ENCODE measurements at places on chromosomes 12 and 14.
A peak's percentile ranks its signal among the peaks of the same experiment; 100 is the strongest.

GRCh38 chr12:89954259-89954658 is 245.6 kb upstream of the ATP2B1 start:
- no peak for DNase-seq

DNA sequence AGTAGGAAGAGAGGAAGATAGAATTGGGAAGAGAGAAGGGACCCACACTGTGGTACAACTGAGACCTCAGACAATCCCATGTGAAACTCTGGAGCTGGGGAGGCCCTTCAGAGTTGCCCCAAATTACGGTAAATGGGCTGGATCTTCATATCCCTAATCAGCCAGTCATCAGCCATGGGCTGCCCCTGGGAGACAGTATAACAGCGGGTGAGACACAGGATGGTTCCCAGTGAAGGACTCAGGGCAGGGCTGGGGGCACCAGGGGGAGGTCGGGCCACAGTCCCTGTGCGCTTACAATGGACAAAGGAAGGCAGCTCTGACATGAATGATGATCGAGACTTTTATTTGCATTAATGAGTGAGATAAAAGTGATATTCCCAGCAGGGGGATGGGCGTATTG is 74.2 kb upstream of the BDKRB2 start:
- no peak for DNase-seq

- DNase-seq: no peak
Observed at GRCh38 chr12:103751600-103751999, 89.4 kb downstream of the NT5DC3 start.

GRCh38 chr14:38199076-38199475 is 8.6 kb upstream of the SSTR1 start:
- no peak for DNase-seq

DNA sequence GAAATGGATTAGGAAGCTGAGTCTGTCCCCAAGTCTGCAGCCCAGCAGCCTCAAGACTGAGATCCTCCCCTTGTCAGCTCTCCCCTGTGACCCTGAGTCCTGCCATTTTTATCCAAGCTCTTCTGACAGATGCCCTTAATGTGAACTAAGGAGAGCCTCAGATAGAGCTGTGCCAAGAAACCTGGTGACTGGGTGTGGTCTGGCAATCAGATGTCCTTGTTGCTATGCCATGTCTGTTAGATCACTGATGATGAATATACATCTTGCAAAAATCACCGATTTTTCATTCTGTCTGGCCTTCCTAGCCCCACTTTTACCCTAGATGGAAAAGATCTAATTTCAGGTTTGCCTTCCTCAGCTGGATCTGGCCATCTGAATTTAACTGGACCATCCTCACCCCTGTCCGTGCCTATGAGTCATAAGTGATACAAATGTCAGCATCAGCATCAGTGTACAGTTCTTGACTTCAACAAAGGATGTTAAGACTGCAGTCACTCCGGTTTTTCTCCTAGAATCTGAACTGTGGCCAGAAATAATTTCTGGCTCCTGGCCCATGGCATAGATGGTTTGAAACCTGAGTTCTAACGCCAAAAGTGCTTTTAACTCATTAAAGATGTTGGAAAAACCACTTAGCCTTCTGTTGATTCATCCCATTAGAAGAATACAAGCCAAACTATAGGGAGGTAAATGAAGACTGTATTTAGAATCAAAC is 61.2 kb upstream of the GRIP1 start:
- DNase-seq: no peak

DNA sequence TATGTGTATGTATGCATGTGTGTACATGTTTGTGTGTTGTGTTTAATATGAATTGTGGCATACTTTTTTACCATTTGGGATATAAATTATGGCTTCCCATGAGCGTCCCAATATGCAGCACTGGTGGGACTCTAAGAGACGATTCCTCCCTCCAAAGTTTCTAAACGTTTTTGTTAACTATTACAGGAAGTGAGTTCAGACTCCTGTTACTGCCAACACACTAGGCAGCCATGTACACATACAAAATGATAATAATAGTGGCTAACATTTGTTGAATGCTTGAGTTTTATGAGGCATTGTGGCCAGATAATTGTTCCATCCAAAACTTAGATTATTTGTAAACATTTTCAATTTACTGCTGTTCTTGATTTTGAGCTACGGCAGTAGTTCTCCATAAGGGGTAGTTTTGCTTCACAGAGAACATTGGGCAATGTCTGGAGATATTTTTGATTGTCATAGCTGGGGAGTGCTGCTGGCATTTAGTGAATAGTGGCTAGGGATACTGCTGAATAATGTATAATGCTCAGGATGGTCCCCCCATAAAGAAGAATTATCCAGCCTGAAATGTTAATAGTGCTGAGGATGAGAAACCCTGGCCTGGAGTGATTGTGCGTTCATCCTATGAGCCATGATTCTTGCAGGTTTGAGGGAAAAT is 45.1 kb downstream of the ARID2 start:
- no peak for DNase-seq

DNA sequence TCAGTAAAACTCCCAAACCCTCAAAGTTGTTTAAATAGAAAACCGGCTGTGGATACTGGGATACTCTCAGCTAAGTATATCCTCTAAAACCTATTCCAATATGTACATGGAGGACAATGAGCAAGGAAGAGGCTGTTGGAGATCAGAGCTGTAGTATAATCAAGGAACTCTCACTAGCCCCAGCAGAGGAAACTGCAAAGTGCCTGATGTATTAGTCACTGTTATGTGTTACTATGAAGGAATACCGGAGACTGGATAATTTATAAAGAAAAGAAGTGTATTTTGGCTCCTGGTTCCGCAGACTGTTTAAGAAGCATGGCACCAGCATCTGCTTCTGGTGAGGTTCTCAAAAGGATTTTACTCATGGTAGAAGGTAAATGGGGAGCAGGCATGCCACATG is 65.6 kb upstream of the RPL10L start:
- DNase-seq: peak; percentile 3

- no peak for DNase-seq
Observed at GRCh38 chr12:112750971-112751370, 40.6 kb upstream of the RPH3A start.

All from choroid plexus epithelial cell (primary cell).